A549 treated with RU486 at 1 μM for 4 hours (cell line): ENCODE measurements at places on chromosomes 2 and 18. TPM values are rescaled to one million over a fixed set of nuclear protein-coding genes. Genes with fewer than 3 reads are reported as not detected.

Gene GBX2
- total RNA-seq, result 3.2 to 3.6 TPM (median 3.3 TPM) in 5 replicates

Gene RNF144A
- total RNA-seq, result 4.5 to 8.2 TPM (median 7.6 TPM) in 5 replicates

Gene ZSWIM2
- not detected in 5 replicates for total RNA-seq

Gene ARHGAP25
- 0.15 to 0.28 TPM (median 0.26 TPM) in 3 of 5 replicates, not detected in the others for total RNA-seq

Gene CNGA3
- total RNA-seq, result 0.02 to 0.06 TPM in 2 of 5 replicates, not detected in the others

Gene NGEF
- total RNA-seq, result 15.4 to 20.7 TPM (median 16.8 TPM) in 5 replicates

Gene RGPD4
- 0.05 to 0.10 TPM (median 0.06 TPM) in 4 of 5 replicates, not detected in the other for total RNA-seq

Gene RPS27A
- total RNA-seq, result 2,688 to 3,509 TPM (median 3,039 TPM) in 5 replicates

Gene ALLC
- 0.21 TPM in 1 of 5 replicates, not detected in the others for total RNA-seq
